ENCODE measurements at places on chromosomes 7 and 10.

- no peak for DNase-seq
Observed at GRCh38 chr10:51090190-51090589, 15.9 kb downstream of the PRKG1 start.

- DNase-seq, result no peak
Observed at GRCh38 chr10:93154531-93154930, 80.8 kb downstream of the CYP26A1 start.

- no peak for DNase-seq
Observed at GRCh38 chr10:116108095-116108494, 164.9 kb downstream of the GFRA1 start.

DNA sequence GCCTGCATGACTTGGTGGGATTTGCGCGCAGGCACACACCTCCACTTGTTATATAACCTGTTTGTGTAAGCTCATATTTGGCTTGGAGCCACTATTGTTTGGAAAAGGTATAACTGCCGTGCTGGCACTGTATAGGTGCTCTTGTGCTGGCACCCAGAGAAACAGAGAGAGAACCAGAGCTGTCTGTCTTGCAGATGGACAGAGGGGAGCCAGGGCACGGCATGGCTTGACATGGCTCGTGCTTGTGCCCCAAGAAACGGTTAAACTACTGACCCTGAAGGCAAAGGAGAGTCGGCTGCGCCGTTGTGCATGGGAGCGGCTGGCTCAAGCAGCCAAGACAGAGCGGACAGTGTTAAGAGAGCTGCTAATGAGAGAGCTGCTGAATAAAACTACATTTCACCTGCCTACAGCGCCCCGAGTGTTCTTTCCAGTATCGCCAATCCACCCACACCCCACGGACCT lies 23.2 kb downstream of the RAPGEF5 start:
- no peak for DNase-seq

GRCh38 chr10:101693651-101693977 lies 1.4 kb downstream of the FBXW4 start:
- no peak for DNase-seq

GRCh38 chr10:22988581-22989360 lies 60.9 kb downstream of the ARMC3 start:
- peak; percentile 34 for DNase-seq

DNA sequence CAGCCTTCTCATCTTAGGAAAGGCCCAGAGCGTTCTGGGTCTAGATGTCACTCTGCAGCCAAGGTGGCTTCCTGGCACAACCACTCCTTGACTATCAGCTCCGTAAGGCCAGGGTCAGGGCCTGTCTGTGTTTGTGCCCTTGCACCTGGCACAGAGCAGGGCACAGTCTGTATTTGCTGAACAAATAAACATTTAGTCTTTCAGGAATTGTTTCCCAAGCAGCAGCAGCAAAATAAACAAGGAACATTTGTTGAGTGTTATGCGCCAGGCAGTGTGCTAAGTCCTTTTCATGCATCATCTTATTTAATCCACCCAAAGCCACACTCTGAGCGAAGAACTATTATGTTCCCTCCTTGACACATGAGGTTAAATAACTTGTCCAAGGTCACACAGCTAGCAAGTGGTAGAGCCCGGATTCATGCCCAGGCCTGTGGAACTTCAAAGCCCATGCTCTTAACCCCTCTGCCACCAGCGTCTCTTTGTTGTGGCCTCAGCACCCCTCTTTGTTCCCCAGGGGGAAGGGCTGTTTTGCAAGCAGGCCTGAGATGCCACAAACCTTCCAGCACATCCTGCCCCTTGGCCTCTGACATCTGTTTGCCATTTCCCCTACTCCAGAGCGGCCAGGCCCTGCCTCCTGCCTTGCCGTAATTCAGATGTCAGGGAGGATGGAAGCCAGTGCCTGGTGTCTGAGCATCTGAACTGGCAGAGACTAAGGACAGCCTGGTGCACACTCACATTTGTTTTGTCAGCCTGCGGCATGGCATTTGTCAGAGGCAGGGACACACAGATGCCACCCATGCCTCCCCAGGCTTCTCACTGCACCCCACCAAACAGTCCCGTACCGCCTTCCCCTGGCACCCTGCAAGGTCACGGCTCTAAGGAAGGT lies 325.8 kb upstream of the ZMIZ1 start:
- DNase-seq, result no peak

GRCh38 chr10:36736311-36736710 lies 389.1 kb upstream of the ANKRD30A start:
- DNase-seq, result no peak

Data from activated naive CD4-positive, alpha-beta T cell (primary cell).